ENCODE measurements at places on chromosomes 4 and X. TPM values are rescaled to one million over a fixed set of nuclear protein-coding genes. Genes with fewer than 3 reads are reported as not detected.

- no peaks in the 10 kb centered on the region for H3K36me3 ChIP-seq
- no peak overlapping the region for H3K27ac ChIP-seq
- no peaks in the 10 kb centered on the region for H3K27me3 ChIP-seq
- DNase-seq, result no peak
- no peaks in the 10 kb centered on the region for H3K4me1 ChIP-seq
Observed at GRCh38 chr4:149145803-149146202, 669.8 kb downstream of the IQCM start.

TMEM47 gene
- total RNA-seq, result 34.3 TPM

DNA sequence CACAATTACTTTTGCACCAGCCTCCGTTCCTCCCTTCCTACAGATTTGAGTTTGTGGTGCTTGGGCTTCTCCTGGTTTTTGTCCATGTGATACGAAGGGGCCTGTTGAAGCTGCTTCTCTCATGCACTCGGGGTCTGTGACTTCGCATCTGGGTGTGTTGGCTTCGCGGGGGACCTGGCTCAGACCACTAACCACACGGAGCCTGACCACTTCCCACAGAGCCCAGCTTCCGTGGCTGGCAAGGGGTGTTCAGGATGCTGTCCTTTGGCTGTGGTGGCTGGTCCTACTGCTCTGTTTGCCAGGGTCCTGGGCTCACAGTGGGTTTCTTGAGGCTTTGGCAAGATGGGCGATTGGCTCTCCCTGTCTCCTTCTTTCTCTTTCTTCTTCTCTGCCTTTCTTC lies 19.8 kb upstream of the XG start:
- H3K27me3 ChIP-seq, result no peaks in the 10 kb centered on the region
- H3K36me3 ChIP-seq, result peaks cover 78% of the 10 kb centered on the region
- no peaks in the 10 kb centered on the region for H3K4me1 ChIP-seq
- no peak overlapping the region for H3K27ac ChIP-seq
- DNase-seq, result no peak
- H3K4me3 ChIP-seq, result no peak overlapping the region

FAM149A gene
- total RNA-seq, result 9.0 TPM

- H3K4me3 ChIP-seq, result no peak overlapping the region
- peaks cover 22% of the 10 kb centered on the region for H3K36me3 ChIP-seq
- DNase-seq, result no peak
- H3K4me1 ChIP-seq, result peaks cover 11% of the 10 kb centered on the region
Observed at GRCh38 chr4:39522068-39522467, 5.2 kb downstream of the UGDH start.

PNMA5 gene
- not detected for total RNA-seq

MID2 gene
- total RNA-seq, result 21.6 TPM

DNA sequence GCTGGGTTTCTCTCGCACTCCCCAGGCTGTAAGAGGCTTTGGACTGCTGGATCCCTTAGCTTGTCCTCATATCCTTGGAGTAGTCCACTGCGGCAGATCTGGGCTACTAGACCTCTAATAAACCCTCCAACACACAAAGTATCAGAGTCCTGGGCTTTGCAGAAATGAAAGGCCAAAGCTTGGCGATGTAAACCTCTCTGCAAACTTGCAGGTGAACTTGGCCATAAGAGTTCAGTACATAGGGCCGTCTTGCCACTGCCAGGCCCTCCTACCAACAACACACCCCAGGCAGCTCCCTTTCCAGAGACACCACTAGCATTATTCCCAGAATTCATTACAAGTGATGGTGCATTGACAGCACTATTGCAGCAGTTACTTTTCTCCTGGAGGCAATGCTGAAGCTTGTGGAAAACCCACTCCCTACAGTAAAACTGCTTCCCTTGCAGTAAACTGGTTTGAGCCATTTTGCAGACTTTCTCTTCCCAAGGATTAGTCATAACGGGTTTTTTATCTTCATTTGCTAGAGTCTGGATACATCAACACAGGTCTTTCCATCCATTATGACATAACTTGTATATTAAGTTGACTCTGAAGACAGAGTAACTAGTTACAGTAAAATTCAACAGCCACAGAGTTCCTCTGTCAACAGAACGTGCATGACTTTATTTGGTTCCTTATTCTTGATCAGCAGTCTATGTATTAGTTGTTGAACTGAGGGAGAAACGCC lies 2.4 kb downstream of the ANKRD50 start:
- H3K36me3 ChIP-seq, result peaks cover 3% of the 10 kb centered on the region
- H3K27ac ChIP-seq, result no peak overlapping the region
- no peaks in the 10 kb centered on the region for H3K27me3 ChIP-seq
- no peak for DNase-seq
- peak overlapping the region; percentile 83 for H3K4me3 ChIP-seq

- H3K36me3 ChIP-seq, result no peaks in the 10 kb centered on the region
- no peaks in the 10 kb centered on the region for H3K27me3 ChIP-seq
Observed at GRCh38 chr4:110231869-110232268, 33.5 kb upstream of the ELOVL6 start.

RTL5 gene
- 0.91 TPM for total RNA-seq

DNA sequence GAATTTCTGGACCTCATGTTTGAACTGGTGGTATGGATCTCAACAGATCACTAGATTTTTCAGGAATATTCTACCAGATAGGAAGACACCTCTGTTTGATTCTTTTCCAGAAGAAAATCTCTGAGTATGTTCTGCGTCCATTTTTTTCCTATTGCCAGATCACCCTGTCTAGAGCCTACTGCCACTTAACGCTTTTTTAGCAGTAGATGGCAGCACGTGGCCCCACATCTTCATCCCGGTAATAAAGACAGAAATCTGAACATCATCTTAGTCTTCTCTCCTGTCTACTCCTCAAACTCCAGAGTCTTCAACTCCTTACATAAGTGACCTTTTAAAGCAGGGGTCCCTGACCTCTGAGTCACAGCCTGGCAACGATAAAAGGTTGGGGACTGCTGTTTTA lies 184.7 kb downstream of the TMA16 start:
- H3K27me3 ChIP-seq, result no peaks in the 10 kb centered on the region
- H3K4me3 ChIP-seq, result no peak overlapping the region
- no peaks in the 10 kb centered on the region for H3K4me1 ChIP-seq
- no peak overlapping the region for H3K27ac ChIP-seq
- DNase-seq, result no peak

ADGRL3 gene
- 2.8 TPM for total RNA-seq

DNA sequence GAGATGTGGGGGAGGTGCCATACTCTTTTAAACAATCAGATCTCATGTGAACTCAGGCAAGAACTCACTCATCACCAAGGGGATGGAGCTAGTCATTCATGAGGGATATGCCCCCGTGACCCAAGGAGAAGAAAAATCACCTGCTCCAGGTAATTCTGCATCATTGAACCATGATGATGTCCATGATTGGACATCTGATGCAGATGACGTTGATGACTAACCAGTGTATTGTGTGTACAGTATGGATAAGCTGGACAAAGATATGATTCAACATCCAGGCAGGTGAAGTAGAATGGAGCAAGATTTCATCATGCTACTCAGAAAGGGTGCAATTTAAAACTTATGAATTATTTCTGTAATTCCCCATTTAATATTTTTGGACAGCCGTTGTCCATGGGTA lies 286.4 kb upstream of the SMIM31 start:
- no peak overlapping the region for H3K27ac ChIP-seq
- no peaks in the 10 kb centered on the region for H3K27me3 ChIP-seq
- no peak for DNase-seq

GRCh38 chr4:113316879-113317278 lies 267.4 kb downstream of the ANK2 start:
- no peak for DNase-seq
- H3K4me3 ChIP-seq, result no peak overlapping the region
- no peaks in the 10 kb centered on the region for H3K4me1 ChIP-seq
- no peaks in the 10 kb centered on the region for H3K36me3 ChIP-seq
- H3K27ac ChIP-seq, result no peak overlapping the region
- no peaks in the 10 kb centered on the region for H3K27me3 ChIP-seq

- no peaks in the 10 kb centered on the region for H3K36me3 ChIP-seq
- no peaks in the 10 kb centered on the region for H3K4me1 ChIP-seq
- H3K27me3 ChIP-seq, result no peaks in the 10 kb centered on the region
Observed at GRCh38 chrX:153297376-153297775, 24.2 kb downstream of the PNMA6F start.

DNA sequence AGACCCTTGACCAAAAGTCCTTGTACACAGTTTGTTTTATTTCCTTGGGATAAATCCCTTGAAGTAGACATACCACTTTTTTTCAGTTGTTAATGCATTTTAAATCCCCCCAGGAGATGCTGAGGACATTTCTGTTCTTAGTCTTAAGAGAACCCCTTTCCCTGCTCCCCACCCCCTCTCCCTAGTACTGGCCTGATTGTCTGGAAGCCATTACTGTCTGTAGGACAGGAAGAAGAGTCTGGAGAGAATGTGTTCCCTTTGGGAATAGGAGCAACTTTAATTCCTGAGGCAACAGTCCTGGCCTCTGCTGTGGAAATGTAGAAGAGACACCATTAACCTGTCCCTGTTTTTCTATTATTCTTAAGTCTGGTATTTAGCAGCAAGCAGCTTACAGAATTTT lies 52.3 kb upstream of the TMEM131L start:
- H3K36me3 ChIP-seq, result no peaks in the 10 kb centered on the region
- no peak overlapping the region for H3K27ac ChIP-seq

DGAT2L6 gene
- total RNA-seq, result not detected

DNA sequence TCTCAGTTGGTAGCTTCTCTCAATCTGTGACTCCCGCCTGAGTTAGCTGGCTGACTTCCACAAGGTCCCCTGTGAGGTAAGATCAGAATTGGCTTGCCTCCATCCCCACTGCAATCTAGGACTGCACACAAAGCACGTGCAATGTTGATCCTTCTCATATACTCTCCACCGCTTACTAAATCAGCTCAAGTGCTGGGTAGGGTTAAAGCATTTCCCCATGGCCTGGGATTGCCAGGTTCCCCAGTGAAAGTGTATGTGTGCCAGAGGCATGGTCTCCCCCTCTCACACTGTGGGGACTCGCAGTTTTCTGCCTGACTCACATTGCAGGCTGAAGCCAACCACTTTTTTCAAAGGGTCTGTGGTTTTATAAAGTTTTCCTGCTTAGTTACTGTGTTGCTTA lies 886.9 kb downstream of the FAM133A start:
- H3K4me3 ChIP-seq, result no peak overlapping the region
- H3K36me3 ChIP-seq, result no peaks in the 10 kb centered on the region
- no peaks in the 10 kb centered on the region for H3K4me1 ChIP-seq
- no peaks in the 10 kb centered on the region for H3K27me3 ChIP-seq

DNA sequence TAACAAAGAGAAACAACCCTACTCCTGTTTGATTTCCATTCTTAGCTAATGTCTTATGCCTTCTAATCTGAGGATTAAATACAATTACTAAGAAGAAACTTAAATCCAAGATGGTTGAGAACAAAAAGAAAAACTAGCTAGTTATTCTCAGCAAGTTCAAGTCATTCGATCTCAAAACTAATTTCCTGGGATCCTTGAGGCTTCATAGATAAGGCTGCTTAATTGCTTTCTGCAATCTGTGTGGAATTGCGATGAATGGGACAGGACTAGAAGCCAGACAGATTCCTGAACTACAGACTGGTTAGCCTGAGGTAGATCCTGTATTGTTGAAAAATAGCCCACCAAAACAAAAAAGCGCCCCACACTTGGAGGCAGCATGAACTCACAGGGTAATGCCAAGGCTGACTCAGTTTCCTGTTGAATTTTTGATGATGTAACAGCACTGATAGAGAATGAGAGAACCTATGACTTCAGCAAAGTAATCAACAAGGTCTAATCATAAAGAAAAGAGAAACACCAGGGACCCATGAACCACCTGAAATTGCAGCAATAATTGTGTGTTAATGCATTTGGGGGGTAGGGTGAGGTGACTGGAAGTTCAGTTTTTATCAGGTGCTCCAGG lies 33.9 kb downstream of the KLHL15 start:
- no peaks in the 10 kb centered on the region for H3K27me3 ChIP-seq
- no peak for DNase-seq
- no peaks in the 10 kb centered on the region for H3K36me3 ChIP-seq

DNA sequence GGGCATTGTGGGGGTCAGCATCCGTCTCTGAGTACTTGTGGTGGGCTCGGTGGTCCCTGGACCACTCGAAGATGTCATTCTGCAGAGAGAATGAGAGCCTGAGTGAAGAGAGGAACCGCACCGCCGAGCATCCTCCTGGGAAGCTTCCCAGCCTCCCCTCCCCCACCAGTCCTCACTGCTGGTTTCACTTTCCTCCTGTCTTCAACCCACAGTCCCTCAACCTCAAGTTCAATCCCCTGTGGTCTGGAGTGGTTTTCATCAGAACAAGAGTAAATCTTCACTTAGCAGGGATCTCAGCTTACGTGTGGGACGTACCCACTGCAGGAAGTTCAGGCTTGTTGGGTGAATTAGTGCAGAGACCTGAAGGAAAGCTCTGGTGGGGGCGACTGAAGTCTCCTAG lies 117.8 kb downstream of the SCD5 start:
- H3K27me3 ChIP-seq, result no peaks in the 10 kb centered on the region
- no peak overlapping the region for H3K4me3 ChIP-seq
- no peaks in the 10 kb centered on the region for H3K4me1 ChIP-seq
- H3K36me3 ChIP-seq, result no peaks in the 10 kb centered on the region
- no peak overlapping the region for H3K27ac ChIP-seq

MAGEA12 gene
- total RNA-seq, result not detected

DNA sequence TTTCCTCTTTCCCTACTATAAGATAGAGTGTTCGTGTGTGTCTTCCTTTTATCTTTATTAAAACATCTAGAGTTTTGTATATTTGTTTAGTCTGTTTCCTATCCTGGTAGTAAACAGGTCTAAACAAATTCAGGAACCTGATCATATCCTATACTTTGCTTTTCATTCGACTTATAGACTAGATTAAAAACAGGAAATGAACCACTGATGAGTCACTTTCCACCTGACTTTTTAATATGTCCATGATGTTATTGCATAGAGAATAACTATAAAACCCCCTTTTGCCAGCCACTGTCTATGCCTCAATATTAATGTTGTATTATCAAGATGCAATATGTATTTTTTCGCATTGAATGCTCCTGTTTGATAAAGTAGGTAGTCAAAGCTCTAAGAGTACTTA lies 1794.0 kb downstream of the STIM2 start:
- no peaks in the 10 kb centered on the region for H3K36me3 ChIP-seq
- no peaks in the 10 kb centered on the region for H3K27me3 ChIP-seq
- H3K4me3 ChIP-seq, result no peak overlapping the region
- DNase-seq, result no peak

GRCh38 chr4:174230148-174230547 lies 53.3 kb downstream of the FBXO8 start:
- no peaks in the 10 kb centered on the region for H3K4me1 ChIP-seq
- no peaks in the 10 kb centered on the region for H3K36me3 ChIP-seq
- H3K27me3 ChIP-seq, result no peaks in the 10 kb centered on the region
- no peak for DNase-seq
- H3K27ac ChIP-seq, result no peak overlapping the region

GRCh38 chrX:141467442-141467841 lies 117.1 kb downstream of the SPANXA1 start:
- no peak for DNase-seq
- H3K36me3 ChIP-seq, result no peaks in the 10 kb centered on the region
- no peak overlapping the region for H3K27ac ChIP-seq
- H3K27me3 ChIP-seq, result no peaks in the 10 kb centered on the region
- no peak overlapping the region for H3K4me3 ChIP-seq
- H3K4me1 ChIP-seq, result no peaks in the 10 kb centered on the region

GRCh38 chr4:185656467-185656931 lies 121.2 kb upstream of the PDLIM3 start:
- H3K27ac ChIP-seq, result no peak overlapping the region
- peak; percentile 38 for DNase-seq
- peak overlapping the region; percentile 50 for H3K4me3 ChIP-seq
- no peaks in the 10 kb centered on the region for H3K36me3 ChIP-seq

- H3K27ac ChIP-seq, result no peak overlapping the region
- no peaks in the 10 kb centered on the region for H3K27me3 ChIP-seq
- DNase-seq, result no peak
- H3K4me3 ChIP-seq, result no peak overlapping the region
- no peaks in the 10 kb centered on the region for H3K4me1 ChIP-seq
- H3K36me3 ChIP-seq, result no peaks in the 10 kb centered on the region
Observed at GRCh38 chr4:89482251-89482650, 174.7 kb upstream of the GPRIN3 start.

EREG gene
- not detected for total RNA-seq
